ENCODE measurements at places on chromosomes 16 and 17.
A peak's percentile ranks its signal among the peaks of the same experiment; 100 is the strongest.

GRCh38 chr17:81556863-81557262 lies 4.7 kb upstream of the FAAP100 start:
- no peak for DNase-seq

- no peak for DNase-seq
These were observed 151.4 kb downstream of the TMEM132E start for GRCh38 chr17:34730816-34731215.

GRCh38 chr16:83738923-83739503 lies 68.8 kb upstream of the HSBP1 start:
- no peak for DNase-seq

DNA sequence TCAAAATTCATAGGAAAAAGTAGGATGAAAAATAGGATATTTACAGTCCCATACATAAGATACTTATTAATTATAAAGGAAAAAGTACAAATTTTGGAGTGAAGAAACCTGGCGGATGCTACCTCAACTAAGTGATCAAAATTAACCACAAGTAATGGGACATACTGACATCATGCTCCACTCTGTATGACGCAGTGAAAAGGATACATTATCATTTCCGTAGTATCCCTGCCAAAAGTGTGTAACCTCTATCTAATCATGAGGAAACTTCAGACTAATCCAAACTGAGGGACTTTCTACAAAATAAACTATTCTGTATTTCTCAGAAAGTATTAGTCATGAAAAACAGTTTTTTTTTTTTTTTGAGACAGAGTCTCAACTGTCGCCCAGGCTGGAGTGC lies 60.5 kb downstream of the TRIM37 start:
- peak; percentile 1 for DNase-seq

- DNase-seq, result no peak
These were observed 16.8 kb downstream of the CNTNAP4 start for GRCh38 chr16:76293980-76294379.

GRCh38 chr16:31077592-31078396 lies 3.6 kb downstream of the ZNF646 start:
- no peak for DNase-seq

- no peak for DNase-seq
These were observed 27.4 kb downstream of the IRF8 start for GRCh38 chr16:85926370-85926769.

DNA sequence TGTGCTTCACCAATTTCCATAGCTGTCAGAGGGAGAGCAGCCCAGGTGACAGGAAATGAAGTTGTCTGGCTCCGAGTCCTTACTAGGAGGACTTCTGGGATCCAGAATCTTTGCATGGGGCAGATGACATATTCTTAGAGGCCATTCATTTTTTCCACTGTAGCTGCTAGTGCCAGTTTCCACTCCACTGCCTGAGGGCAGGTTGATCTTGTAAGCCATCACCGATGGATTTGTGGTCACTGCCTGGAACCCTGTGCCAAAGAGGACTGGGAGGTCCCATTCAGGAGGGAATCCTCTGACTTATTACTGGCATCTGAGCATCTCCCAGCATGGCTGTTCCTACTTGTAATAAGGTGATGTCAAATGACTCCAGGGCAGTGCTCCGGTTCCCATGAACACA lies 144.1 kb upstream of the KCNJ18 start:
- DNase-seq, result peak; percentile 18

- DNase-seq, result no peak
These were observed 23.2 kb downstream of the ITGB3 start for GRCh38 chr17:47276868-47277267.

GRCh38 chr17:2222901-2223616 lies 80.5 kb downstream of the SMG6 start:
- DNase-seq, result peak; percentile 87

- DNase-seq, result no peak
These were observed 17.5 kb downstream of the STAT5A start for GRCh38 chr17:42305543-42306384.

DNA sequence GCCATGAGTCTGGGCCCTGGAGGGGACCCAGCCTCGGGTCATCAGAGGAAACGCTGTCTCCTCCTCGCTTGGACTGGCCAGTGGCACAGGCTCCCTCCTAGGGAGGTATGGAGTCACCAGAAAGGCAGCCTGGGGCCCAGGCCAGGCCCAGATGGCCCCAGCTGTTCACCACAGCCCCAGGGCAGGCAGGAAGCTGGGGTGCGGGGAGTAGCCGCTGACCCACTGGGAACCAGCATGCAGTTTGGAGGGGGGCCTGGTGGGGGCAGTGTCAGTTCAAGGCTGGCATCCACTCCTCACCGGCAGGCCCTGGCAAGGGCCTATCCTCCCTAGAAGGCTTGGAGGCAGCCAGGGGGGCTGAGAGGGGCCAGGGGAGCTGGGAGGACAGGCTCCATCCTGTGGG lies 48.8 kb downstream of the SDK2 start:
- no peak for DNase-seq

DNA sequence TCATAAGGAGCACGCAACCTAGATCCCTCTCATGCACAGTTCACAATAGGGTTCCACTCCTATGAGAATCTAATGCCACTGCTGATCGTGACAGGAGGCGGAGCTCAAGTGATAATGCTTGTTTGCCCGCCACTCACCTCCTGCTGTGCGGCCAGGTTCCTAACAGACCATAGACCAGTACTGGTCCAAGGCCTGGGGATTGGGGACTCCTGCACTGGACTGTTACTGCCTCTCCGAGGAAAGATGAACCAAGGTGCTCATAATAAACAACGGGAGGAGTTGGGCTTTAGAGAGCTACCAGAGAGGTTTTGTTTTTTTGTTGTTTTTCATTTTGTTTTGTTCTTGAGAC lies 58.2 kb downstream of the TK2 start:
- no peak for DNase-seq

GRCh38 chr16:23355106-23355670 lies 53.1 kb downstream of the SCNN1B start:
- DNase-seq, result no peak

- DNase-seq, result no peak
These were observed 795 bp downstream of the KCTD13 start for GRCh38 chr16:29925105-29925756.

- DNase-seq, result no peak
These were observed 10.9 kb upstream of the CACNG4 start for GRCh38 chr17:66953630-66954020.

Measured in activated CD4-positive, alpha-beta T cell treated with anti-CD3 and anti-CD28 coated beads, Interleukin-10, Interleukin-2, amounts not matched to agents 100 ng/mL and 50 ng/mL, durations not matched to agents 16 hours and 8 hours (primary cell).